T47D (cell line): ENCODE measurements at places on chromosomes 12 and 14.

GRCh38 chr14:55279384-55279783 is 8.2 kb downstream of the FBXO34 start:
- DNase-seq: no peak

- no peak for DNase-seq
Measured at GRCh38 chr12:92676710-92677109, 26.1 kb upstream of the PLEKHG7 start.

- no peak for DNase-seq
Measured at GRCh38 chr12:98669751-98670150, 24.7 kb downstream of the APAF1 start.

DNA sequence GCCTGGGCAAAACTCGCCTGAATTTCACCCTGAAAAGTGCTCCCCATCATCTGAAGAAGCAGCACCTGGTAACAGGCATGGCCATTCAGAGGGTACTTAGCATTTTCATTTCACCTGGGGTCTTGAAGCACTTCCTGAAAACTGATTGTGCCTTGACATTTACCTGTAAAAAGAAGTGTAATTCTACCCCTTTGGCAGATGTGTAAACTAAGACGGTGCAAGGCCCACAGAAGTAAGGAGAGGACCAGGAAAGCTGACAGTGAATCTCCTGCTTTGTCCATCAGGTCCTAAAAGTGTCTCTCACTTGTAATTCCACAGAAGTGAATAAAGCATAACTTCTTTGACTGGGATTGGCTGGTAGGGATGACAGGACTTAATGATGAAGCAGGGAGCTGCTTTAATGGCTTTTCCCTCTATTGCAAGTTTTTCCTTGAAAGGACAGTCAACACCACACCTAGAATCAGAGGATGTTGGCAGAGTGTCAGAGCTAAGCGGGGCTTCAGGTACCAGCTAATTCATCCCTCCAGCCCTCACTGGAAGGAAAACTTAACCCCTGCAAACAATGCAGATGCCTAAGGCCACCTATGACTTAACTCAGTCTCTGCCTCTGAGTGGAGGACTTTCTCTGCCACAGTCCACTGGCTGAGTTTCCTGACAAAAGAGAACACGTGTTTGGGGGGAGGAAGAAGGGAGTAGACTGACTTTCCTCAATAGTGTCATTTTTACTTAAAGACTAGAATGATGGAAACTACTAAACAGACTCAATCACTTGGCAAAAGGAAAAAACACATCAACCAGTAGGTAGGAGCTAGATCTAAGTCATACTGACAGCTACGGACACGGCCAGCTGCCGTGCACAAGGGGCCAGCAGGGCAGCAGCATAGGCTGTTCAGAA is 74.7 kb downstream of the NUAK1 start:
- DNase-seq: no peak

GRCh38 chr14:104099096-104100041 is 13.9 kb downstream of the ASPG start:
- DNase-seq: no peak

DNA sequence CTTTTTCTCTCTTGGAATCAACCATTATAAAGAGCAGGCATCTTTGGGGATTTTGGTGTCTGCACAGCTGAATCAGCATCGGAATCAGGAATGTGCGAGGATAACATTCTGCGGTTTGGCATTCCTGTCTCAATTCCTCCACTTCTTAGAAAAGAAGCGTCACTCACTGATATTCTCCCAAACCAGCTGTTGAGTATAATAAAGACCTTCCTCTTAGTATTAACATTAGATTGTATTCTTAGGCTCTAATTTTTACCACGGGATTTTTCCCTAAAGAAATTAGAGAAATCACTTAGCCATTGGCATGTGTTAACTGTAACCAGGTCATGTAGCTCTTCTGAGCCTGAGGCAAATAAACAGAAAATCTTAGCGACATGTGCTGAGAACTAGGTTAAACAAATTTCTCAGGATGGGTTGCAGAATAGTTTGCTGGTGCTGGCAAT is 128.7 kb downstream of the TMX1 start:
- DNase-seq: no peak

DNA sequence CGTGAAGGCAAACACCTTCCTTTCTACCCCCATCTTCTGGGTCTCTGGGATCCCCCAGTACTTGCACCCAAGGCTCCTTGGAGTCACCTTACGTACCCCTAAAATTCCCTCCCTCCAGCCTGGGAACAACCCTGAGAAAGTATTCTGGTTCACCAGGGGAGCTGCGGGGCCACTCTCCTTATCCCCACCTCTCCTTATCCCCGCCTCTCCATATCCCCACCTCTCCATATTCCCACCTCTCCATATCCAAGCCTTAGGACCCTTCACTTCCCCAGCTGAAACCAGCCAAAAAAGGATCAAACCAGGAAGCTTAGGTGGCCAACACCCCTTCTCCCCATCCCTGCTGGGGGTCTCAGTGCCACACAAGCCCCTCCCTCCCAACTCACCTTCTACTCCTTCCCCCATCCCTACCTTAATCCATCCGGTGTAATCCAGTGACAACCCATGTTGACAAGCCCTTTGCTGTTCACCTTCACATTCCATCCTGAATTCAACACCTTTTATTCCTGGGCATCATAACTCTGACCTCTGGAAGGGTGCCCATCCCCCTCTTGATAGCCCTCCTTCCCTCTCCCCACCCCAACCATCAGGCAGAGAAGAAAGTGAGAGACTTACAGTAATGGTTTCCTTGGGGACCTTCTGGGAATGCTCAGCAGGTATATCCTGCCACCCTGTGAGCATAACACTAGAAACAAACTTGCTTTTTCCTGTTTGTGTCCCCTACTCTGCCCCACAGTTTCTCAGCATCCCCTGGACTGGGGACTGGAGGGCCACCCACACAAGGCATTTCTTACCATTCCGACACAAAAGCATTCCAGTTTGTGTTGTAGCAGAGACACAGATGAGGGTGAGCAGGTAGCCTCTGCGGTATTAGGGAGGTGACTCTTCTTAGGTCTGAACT is 1.6 kb upstream of the MSI1 start:
- no peak for DNase-seq

DNA sequence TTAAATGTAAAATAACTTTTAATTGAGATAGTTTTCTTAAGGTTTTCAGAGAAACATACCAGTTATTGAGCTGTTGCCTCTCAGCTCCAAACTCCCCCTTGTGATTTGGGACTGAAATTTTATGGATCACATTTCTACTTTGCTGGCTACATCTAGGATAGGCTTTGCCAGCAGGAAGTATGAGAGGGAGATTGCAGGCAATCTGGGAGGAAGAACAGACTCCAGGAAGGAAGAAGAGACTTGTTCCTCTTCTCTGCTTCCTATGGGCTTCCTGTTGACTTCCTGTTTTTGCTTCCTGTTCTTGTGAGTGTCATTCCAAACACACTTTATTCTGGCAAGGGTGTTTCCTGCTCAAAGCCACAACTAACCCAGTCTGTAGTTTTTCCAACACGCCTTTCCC is 312.9 kb downstream of the ITPR2 start:
- DNase-seq: no peak

DNA sequence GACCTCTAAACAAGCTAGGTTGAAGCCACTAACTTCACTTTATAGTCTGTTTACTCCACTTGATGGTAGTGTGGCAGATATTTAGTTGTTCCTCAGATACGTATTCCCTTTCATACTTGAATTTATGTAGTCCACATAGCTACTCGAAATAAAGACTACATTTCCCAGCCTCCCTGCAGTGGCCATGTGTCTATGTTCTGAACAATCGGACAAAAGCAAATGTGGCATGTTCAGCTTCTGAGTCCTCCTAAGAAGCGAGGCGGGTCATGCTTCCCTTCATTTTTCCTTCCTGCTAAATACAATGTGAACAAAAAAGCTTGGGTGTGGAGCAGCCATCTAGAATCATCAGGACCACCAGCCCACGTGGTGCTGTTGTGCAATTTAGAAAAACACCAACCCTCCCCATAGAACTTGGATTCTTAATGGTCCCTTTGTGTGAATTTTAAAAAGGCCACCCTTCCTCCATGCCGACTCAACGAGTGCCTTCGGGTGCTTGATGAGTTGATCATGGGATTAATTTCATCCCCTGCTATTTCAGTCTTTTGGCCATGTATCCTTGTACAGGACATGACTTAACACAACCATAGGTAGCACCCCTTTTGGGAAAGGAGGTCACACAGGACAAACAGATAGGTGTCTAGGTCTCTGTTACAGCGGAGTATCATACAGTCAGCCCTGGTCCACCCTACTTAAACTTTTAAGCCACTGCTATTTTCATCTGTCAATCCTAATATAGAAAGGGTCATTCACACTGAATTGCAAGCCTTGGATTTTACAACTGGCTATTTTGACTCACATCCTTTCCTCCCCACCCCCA is 60.7 kb downstream of the ZFC3H1 start:
- no peak for DNase-seq

- no peak for DNase-seq
Measured at GRCh38 chr12:55642267-55642666, 5.6 kb downstream of the OR10P1 start.

DNA sequence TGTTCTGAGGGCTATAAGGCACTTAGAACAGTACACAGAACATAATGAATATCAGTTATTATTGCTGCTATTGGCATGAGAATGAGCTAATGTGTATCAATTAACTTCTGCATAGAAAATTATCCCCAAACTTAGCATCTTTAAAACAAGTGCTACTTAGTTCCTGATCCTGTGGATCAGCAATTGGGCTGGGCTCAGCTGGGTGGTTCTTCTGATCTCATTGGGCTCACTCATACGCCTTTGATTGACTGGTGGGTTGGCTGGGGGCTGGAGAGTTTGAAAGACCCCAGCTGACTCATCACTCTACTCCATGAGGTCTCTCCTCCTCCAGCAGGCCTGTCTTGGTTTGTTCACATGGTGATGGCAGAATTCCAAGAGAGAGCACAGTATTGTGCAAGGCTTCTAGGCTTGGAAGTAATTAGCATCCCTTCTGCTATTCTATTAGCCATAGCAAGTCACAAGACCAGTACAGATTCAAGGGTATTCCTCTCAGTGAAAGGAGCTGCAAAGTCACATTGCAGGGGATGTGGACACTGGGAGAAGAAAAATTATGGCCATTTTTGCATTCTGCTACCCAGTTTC is 27.2 kb upstream of the HSPB8 start:
- DNase-seq: no peak

GRCh38 chr14:23639891-23640523 is 3.8 kb downstream of the DHRS2 start:
- no peak for DNase-seq

- no peak for DNase-seq
Measured at GRCh38 chr14:75054421-75054820, 3.2 kb upstream of the MLH3 start.
